HL-60 (cell line): ENCODE measurements at places on chromosomes 13 and 19.

DNA sequence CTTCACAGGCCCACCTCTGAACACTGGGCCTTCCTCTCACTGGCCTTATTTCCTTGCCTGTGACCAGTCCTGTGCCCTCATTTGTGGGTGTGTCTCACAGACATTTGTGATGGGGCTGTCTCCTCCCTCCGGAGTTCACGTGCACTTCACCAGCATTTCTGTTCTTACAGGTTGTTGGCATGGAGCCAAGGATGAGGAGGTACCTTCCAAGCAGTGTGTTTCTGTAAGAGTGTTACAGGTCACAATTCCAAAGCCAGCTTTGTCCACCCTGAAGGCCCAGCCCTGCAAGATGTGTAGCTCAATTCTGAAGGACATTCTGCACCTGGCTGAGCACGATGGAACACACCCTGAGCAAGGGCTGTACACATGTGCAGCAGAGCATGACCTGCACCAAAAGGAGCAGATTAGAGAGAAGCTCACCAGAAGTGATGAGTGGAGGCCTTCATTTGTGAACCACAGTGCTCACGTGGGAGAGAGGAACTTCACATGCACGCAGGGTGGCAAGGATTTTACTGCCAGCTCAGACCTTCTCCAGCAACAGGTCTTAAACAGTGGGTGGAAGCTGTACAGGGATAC lies 8.1 kb downstream of the ZNF749 start:
- no peak for DNase-seq

DNA sequence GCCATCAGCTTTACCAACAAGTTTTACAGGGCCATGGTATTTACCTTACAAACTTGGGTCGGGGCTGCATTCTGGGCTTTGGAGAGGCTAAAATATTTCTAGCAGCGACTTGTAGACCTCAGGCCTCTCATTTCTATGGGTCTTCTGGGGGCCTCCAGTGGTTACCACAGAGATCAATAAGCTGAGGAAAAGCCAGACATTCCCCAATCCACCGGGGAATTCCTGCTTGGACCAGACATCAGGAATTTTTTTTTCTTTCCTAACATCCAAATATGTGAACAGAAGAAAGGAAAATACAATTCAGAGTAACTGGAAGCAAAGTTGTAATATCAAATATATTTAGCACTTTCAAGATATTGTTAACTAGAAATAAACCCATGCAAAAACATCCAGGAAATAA lies 1.5 kb downstream of the DZIP1 start:
- no peak for DNase-seq

DNA sequence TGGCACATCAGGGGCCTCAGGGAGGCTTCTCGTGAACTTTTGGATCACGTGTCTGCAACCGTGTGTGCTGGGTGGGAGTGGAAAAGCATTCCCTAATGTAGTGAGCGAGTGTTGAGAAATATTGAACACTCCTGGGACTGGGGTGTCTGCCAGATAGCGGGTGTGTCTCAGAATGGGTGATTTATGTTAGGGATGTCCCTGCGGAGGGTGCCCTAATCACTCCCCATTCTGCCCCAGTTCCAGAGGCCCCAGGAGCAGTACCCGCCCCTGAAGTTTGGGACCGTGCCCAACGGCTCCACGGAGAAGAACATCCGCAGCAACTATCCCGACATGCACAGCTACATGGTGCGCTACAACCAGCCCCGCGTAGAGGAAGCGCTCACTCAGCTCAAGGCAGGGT lies 24.2 kb upstream of the GRWD1 start:
- no peak for DNase-seq

DNA sequence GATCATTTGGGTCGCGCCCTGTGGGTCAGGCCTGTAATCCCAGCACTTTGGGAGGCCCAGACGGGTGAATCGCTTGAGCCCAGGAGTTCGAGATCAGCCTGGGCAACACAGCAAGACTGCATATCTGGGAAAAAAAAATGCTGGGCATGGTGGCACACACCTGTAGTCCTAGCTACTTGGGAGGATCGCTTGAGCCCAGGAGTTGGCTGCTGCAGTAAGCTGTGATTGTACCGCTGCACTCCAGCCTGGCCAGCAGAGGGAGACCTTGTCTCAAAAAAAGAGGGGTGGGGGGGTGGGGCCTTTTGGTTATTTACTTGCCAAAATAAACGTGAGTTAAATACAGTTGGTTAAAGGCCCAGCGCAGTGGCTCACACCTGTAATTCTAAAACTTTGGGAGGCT lies 9.8 kb upstream of the ZNF544 start:
- DNase-seq = peak; percentile 33

DNA sequence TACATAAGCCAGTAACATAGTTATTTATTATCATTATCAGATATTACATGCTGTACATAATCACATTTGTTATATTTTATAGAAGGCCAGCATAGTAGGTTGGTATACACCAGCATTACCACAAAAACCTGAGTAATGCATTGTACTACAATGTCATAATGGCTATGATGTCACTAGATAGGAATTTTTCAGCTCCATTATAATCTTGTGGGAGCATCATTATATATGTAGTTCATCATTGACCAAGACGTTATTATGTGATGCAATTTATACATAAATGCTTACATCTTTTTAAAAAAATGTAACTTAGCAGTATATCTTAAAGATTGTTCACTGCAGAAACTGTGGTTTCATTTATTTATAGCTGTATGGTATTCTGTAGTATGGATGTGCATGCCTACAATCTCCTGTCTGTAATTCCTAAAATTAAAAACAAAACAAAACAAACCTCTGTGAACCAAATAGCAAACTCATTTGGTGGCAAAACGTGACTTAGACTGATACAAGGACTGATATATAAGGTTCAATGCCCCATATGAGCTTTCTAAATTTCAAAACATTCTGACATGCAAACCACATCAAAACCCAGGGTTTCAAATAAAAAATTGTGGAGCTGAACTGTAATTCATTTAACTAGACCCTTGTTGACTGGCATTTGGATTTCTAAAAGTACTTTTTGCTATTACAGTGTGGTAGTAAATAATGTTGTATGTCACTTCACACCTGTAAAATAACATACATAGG lies 250.9 kb downstream of the DLEU7 start:
- no peak for DNase-seq

DNA sequence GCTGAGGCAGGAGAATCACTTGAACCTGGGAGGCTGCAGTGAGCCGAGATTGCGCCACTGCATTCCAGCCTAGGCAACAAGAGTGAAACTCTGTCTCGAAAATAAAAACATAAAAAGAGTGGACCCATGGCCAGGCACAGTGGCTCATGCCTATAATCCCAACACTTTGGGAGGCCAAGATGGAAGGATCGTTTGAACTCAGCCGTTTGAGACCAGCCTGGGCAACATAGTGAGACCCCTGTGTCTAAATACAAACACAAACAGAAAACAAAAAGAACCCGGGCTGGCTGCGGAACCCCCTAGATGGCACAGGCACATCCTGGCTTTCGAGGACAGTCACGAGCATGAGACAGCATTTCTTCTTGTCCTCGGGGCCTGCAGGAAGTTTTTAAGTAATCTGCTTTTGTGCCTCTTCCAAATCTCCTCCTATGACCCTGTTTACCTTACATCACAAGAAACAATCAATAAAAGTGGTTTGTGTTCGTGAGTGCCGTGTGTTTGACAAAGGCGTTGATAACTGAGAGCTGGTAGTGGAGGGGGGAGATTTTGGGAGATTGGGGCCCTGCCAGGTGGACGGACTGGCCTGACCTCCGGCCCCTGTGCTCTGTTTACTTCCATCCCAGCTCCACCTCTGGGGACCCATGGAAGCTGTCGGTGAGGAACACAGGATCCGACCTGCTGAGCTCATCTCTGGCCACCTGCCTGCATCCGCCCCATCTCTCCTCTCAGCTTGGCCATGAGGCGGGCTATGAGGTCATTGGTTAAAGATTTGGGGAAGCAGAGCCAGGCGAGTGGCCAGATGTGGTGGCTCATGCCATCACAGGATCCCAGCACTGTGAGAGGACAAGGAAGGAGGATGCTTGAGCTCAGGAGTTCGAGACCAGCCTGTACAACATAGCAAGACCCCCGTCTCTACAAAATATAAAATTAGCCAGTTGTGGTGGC lies 5.9 kb upstream of the GDF15 start:
- DNase-seq = no peak

- DNase-seq = no peak
These were observed 15.3 kb upstream of the GPR183 start for GRCh38 chr13:99322297-99323103.

- DNase-seq = no peak
These were observed 7.7 kb downstream of the SLC25A30 start for GRCh38 chr13:45410466-45410865.

DNA sequence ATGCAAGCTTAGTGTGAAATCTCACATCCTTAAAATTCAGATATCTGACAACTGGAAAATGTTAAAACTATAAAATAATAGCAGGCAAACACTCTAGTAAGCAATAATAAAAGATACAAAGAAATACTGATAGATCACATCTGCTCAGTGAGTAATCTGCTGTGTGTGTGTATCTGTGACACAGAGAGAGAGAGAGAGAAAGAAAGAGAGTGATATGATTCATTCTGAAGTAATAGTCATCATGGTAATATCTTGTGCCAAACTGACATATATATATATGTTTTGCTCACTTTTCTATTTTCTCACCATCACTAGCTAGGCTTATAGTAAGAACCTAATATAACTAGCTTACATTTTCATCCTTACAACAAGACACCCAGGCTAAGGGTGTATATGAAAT lies 288.0 kb upstream of the SLITRK6 start:
- DNase-seq = no peak

DNA sequence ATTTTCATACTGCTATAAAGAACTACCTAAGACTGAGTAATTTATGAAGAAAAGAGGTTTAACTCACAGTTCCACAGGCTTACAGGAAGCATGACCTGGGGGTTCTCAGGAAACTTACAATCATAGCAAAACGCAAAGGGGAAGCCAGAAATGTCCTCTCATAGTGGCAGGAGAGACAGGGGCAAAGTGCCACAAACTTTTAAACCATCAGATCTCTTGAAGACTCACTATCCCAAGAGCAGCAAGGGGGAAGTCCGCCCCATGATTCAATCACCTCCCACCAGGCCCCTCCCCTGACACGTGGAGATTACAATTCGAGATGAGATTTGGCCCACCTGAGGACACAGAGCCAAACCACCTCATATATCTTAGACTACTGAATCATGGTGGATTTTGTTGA lies 198.7 kb downstream of the KCTD12 start:
- peak; percentile 7 for DNase-seq

- DNase-seq = no peak
These were observed 34.4 kb upstream of the FXYD3 start for GRCh38 chr19:35081201-35081600.

DNA sequence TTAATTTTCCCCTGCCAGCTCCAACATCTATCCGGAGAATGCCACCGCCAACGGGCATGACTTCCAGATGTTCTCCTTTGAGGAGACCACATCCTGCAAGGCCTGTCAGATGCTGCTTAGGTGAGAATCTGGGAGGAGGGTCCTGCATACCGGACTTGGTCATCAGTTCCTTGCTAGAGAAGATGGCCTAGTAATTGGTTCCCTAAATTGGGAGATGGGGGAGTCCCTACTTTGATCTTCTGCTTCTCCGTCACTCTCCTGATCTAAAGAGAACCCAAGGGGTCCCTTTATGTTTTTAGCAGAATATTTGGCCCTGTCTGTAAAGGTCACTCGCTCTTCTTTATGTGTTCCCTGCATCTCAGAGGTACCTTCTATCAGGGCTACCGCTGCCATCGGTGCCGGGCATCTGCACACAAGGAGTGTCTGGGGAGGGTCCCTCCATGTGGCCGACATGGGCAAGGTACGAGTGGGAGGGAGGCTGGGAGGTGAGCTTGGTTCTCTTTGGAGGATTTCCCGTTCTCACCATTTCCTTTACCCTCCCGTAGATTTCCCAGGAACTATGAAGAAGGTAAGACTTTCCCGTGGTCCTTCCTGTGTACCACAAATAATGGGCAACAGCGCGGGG lies 54.1 kb upstream of the ADGRE1 start:
- no peak for DNase-seq

DNA sequence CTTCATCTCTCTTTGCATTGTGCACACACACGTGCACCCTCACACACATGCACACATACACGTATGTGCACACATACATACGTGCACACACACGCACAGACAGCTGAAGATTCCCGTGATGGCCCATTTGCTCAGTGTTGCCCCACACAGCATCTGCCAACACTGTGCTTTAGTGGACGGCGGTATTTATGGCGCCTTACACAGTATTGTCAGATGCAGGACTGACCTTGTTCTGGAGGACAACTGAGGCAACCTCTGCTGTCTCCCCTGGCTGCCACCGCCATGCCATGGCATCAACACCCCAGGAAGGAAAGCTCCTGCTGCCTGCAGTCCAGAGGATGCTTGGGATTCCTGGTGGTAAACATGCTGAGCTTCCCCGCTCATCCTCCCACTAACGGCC lies 316.4 kb downstream of the TEX29 start:
- no peak for DNase-seq

DNA sequence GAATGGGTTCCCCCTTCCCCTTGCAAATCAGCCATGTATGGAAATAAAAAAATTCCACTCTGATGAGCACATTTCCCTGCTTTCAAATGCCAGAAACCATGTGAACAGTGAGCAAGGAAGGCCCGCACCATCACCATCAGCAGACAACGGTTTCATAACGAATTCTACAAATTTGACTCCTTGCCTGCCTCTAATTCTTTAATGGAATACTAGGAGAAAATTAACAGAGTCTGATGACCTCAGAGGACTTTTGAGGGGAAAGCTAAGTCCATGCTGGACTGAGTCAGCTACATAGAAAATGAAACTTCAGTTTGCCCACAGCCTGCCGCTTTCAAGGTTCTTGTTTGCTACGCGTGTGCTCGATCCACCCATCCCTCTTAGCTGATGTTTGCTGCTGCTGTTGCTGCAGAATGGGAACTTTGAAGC lies 46.7 kb upstream of the KL start:
- no peak for DNase-seq
